Kidney epithelial cell (primary cell): ENCODE measurements at places on chromosomes 7 and 10. TPM values are rescaled to one million over a fixed set of nuclear protein-coding genes. Genes with fewer than 3 reads are reported as not detected.

Gene ITIH5
- total RNA-seq: 0.82 and 1.5 TPM in 2 replicates

Gene PON1
- total RNA-seq: not detected in 2 replicates

Gene SLC16A12
- 0.75 and 0.96 TPM in 2 replicates for total RNA-seq

Gene NUTM2B
- 2.0 TPM in 1 of 2 replicates, not detected in the other for total RNA-seq

Gene USP6NL
- total RNA-seq: 20.3 and 21.2 TPM in 2 replicates

Gene TRIM74
- 0.33 TPM in 1 of 2 replicates, not detected in the other for total RNA-seq

Gene NPFFR1
- 0.04 and 0.21 TPM in 2 replicates for total RNA-seq

Gene DPYSL4
- total RNA-seq: 15.3 and 21.5 TPM in 2 replicates

GRCh38 chr10:8403711-8404371 is 349.4 kb downstream of the GATA3 start:
- DNase-seq: no peak

GRCh38 chr7:131106681-131107336 is 220.9 kb upstream of the MKLN1 start:
- DNase-seq: no peak

DNA sequence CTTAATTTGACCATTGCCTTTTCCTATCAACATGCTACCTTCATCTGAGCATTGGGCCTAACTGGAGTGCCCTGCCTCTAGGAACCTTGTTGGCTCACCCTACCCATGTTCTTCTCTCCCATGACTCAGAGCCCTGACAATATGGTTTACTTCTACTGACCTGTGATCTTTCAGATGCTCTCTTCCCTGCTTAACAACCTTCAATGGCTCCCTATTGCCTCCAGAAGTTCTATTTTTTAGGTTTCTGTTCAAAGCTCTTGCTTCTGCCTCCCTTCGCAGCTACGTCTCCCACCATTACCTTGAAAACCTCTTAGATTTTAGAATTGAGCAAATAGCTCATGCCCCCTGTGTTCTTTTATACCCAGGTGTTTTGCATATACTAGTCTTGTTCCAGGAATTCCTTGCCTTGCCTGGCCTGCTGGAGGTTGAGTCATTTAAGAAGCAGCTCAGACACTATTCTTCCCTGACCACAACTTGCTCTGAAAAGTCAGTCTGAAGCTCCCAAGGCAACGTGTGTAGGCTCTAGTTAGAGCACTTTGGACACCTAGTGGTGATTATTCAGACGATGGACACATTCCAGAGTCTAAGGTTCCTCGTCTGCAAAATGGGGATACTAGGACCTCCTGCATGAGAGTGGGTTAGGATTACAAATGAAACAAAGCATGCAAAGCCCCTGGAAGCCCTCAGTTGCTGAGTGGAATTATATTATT is 64.4 kb upstream of the EMX2 start:
- DNase-seq: peak; percentile 97

GRCh38 chr7:30709549-30709948 is 27.3 kb upstream of the CRHR2 start:
- DNase-seq: no peak

DNA sequence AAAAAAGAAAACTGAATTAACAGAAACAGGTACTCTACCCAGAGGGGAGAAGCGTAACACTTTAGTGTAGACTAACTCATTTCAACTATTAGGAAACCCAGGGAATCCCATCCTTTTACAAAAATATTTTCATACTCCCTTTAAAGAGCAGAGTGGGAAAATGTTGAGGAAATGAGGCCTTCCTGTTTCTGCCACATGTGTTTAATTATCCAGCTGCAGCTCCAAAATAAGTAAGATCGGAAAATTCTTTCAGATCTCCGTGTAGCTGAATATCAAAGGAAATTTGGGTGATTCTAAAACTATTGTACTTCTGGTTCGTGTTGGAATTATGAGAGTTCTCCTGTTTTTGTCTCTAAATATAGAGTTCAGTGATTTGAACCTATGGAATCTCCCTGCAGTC is 58.0 kb upstream of the CAV2 start:
- no peak for DNase-seq

DNA sequence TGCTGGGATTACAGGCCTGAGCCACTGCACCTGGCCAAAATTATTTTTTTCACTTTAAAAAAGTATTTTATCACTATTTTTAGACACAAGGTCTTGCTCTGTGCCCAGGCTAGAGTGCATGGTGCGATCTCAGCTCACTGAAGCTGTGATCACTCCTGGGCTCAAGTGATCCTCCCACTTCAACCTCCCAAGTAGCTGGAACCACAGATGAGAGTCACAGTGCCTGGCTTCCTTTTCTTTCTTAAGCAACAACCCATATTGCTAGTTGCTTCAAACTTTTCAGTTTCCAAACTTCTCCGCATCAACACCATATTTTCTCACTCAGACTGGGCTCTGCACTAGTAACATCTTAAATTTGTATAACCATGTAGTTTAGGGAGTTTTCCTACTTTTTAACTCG is 9.5 kb upstream of the SMC3 start:
- no peak for DNase-seq

DNA sequence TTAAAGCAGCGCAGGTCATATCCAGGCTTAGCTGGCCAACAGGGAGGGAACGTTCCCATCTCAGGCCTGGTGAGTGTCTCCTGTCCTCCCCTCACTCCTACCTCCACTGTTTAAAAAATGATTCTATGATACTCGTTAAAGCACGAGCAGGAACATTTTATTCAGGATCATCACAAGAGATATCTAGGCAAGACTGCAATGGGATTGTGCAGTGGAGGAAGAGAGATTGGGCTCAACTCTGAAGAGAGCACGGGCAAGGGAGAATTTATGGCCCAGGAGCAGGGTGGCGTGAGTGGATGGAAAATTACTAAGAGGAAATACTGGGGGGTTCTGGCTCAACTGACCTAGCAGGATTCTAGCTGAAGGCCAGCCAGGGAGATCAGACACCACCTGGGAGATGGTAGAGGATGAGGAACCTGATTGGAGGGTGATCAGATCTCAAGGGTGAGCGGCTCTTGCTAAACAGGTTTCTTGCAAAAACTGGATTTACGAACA is 9.0 kb upstream of the HSPB1 start:
- no peak for DNase-seq
